NCI-H460 (cell line): ENCODE measurements at places on chromosomes 12 and 14. TPM values are rescaled to one million over a fixed set of nuclear protein-coding genes. Genes with fewer than 3 reads are reported as not detected.
A peak's percentile ranks its signal among the peaks of the same experiment; 100 is the strongest.

LIN7A gene
- total RNA-seq: 42.9 TPM in 2 replicates

- no peak for DNase-seq
Measured at GRCh38 chr12:96456265-96456974, 33.0 kb upstream of the CFAP54 start.

SYNDIG1L gene
- not detected in 2 replicates for total RNA-seq

- DNase-seq: peak; percentile 20
Measured at GRCh38 chr12:46944088-46944487, 118.3 kb upstream of the SLC38A4 start.

- DNase-seq: no peak
Measured at GRCh38 chr14:99698642-99699041, 14.5 kb downstream of the CYP46A1 start.

DNA sequence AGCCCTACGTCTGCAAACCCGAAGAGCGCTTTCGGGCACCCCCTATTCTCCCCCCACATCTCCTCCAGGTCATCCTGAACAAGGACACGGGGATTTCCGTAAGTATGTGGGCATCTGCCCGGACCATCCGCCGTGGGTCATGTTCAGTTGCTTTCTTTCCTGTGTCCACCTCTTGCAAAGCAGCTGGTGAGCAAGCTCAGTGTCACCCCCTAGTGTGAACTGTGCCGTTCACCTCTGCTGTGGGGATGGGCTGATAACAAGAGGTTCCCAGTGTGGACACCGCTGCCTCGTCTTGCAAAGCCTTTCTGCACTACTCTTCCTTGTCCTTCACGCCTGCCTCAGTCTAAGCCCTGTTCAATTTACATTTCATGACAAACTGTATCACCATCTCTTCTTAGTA lies 8.6 kb downstream of the PRKAB1 start:
- DNase-seq: no peak

DNA sequence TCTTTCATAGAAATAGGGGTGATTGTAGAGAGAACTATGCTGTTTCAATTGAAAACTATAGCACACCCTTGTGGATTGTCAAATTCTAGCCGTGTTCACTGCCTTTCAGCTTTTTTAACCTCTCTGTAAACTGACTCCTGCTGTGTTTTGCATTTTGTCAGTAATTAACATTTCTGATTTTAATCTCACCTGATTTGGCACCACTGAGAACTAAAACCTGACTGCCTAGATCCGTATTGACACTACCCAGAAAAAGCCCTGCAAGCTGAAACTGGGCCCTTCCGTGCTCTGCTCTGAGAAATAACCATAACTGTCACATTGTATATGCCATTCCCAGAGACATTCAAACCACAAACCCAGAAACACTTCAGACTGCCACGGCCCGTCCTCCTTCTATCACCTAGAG lies 26.6 kb upstream of the ETV6 start:
- DNase-seq: no peak

- no peak for DNase-seq
Measured at GRCh38 chr14:54355698-54356097, 41.1 kb upstream of the CDKN3 start.

GRCh38 chr14:51844081-51844881 lies 16.1 kb upstream of the GNG2 start:
- DNase-seq: no peak

GRCh38 chr12:47776471-47777143 lies 3.6 kb downstream of the SLC48A1 start:
- DNase-seq: no peak

GRCh38 chr12:13947276-13947946 lies 34.0 kb downstream of the GRIN2B start:
- no peak for DNase-seq

DHH gene
- 0.07 TPM in 1 of 2 replicates, not detected in the other for total RNA-seq

- DNase-seq: no peak
Measured at GRCh38 chr12:132200800-132201199, 56.5 kb downstream of the NOC4L start.

PAPLN gene
- 0.72 and 0.92 TPM in 2 replicates for total RNA-seq

- no peak for DNase-seq
Measured at GRCh38 chr12:26131936-26132335, 7.1 kb upstream of the BHLHE41 start.

ZBTB42 gene
- 3.1 and 3.5 TPM in 2 replicates for total RNA-seq

DNA sequence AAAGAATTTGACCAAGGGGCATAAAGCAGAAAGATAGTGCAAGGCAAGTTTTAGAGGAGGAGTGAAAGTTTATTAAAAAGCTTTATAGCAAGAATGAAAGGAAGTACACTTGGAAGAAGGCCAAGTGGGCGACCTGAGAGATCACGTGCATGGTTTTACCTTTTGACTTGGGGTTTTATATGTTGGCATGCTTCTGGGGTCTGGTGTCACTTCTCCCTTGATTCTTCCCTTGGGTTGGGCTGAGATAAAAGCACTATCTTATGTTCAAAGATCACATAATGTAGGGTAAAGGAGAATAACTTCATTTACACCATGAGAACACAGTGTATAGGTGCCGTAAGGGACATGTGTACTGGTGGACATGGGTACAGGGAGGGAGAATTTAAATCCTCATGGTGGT lies 17.7 kb upstream of the TMEM30B start:
- DNase-seq: no peak

DNA sequence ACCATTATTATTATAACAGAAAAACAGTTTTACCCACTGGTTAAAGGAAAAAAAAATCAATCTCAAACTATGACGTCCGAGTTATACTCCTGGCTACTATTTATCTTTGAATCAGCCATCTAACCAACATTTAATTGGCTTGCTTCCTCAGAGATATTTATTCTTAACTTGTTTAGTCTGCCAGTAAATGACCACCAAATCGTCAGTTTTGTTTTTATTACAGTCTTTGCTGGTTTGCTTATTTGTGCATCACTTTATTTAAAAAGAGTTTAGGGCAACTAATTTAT lies 71.2 kb downstream of the RASSF8 start:
- no peak for DNase-seq

DNA sequence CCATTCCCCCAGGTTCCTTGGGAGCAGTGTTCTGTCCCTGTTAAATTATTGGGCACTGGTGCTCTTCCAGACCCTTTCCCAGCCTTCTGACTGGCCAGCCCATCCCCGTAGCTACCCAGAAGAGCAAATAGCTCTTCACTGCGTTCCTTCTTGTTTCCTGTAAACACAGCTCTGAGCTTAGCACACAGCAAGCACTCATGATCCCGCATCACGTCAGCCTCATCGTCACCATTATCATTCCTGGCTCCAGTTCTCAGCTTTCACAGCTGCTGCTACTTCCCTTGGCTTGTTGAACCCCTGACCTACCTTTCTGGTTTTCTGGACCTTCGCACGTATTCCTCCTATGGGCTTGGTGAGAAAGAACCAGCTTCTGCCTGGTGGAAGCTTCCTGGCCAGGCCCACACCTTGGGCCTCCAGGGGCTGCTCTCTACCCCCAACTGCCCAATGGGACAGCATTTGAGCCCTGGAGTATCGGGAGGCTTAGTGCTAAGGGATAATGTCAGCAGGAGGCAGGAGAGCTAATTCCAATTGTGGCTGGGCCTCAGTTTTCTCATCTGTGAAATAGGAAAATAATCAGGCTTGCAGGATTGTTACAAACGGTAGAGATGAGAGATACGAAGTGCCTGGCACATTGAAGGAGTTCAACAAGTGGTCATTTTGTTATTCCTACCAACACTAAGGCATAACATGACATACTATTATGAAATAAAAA lies 22.6 kb upstream of the PAPOLA start:
- no peak for DNase-seq

DNA sequence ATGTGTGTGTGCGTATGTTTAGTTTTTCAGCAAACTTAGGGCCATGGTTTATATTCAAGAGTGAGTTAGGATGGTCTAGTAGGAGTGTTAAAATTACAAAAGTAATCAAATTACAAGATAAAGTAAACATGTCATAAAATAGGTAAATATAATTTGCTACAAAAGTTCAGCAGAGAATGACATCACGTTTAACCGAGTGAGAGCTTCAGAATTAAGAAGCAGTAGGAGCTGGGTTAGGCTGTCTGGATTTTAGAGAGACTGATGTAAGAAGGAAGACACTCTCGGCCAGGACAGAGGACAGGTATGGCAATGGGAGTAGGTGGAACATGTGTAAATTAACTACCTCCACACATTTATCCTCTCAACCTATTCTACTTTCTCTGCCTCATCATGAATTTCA lies 11.6 kb upstream of the MGST1 start:
- DNase-seq: no peak

GRCh38 chr14:92863286-92864080 lies 59.5 kb upstream of the CHGA start:
- DNase-seq: no peak

DNA sequence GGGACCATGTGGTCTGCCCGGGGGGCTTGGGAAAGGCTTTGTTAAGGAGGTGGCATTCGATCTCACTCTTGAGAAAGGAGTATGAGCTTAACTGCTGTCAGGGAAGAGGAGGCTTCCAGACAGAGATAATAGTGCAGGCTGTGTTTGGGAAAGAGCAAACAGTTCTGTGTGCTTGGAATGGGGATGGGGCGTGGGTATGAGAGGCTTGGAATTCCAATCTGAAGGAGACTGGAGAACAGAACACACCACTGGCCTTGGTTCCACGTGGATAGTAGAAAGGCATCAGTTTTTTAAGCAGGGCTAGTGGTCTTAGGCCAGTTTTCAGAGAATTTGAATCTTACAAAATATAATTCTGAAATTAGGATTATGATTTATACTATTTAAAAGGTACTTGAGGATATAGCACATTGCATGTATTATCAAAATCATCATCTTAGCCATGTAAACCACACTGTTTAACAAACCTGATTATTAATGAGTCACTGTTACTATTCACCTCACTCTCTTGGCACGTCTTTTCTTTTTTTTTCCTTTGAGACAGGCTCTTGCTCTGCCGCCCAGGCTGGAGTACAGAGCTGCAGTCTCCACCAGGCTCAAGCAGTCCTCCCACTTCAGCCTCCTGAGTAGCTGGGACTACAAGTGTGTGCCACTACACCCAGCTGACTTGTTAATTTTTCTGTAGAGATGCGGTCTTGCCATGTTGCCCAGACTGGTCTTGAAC lies 38.5 kb upstream of the KCNK13 start:
- DNase-seq: no peak

DNA sequence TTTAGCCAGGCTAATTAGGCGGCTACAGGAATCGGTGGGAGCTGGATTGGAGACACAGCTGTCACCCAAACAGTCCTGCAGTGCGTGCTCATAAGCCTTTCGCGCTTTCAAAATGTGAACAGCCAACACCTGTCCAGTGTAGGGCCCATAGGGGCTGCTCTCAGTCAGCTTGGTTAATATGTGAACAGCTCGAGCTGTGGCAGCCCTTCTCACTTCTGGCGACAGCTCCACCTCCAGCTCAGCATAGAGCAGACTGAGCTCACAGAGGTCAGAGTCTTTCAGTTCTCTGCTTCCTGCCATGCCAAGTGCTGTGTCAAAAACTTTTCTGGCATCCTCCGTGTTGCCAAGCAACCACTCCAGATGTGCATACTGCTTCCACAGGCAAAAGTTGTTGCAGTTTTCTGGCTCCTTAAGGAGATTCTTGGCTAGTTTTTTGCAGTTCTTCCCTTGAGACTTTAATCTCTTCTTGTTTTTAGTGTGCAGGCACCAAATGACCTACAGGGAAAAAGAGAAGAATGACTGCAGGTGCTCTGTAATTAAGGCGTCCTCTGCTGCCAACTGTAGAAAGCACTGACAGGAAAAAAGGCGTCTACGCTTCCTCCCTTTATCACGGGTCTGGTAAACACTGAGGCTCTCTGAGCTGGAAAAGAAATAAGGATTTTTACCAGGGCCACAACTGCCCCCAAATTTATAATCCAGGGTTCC lies 32.5 kb downstream of the PSMC1 start:
- no peak for DNase-seq

DNA sequence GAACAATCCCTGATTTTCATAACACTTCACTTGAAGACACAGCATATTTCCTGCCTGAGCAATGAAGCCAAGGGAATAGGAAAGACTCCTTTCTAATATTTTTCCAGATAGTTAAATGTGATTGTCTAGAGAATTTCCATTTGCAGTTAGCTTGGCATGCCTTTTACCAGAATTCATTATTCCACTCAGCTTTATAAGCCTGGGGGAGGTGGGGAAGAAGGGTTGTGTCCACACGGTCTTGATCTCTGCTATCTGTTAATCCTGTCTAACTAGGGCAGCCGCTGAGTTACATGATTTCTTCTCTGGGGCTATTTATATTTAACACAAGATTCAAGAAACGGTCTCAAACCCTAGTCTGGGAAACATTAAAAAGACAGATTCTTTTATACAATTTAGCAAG lies 146.6 kb upstream of the FSCB start:
- no peak for DNase-seq

GRCh38 chr12:52056801-52057637 lies 5.8 kb downstream of the NR4A1 start:
- no peak for DNase-seq

- DNase-seq: no peak
Measured at GRCh38 chr14:101824339-101824727, 62.8 kb downstream of the PPP2R5C start.

DNA sequence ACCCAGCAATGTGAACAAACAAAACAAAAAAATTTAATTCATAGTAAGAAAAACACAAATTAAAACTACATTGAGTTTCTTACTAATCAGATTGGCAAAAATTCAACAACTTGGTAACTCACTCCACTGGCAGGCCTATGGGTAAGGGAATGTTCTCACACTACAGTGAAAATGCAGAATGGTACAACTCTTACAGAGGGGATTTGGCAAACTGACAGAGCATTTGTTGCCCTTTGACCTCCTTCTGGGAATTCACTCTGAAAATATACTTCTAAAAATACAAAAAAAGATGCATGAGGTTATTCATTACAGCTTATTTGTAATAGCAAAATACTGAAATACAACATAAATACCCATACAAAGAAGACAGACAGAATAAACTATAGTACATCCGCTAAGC lies 32.8 kb downstream of the ABCD2 start:
- no peak for DNase-seq

- DNase-seq: peak; percentile 80
Measured at GRCh38 chr12:75623631-75624154, 112.3 kb upstream of the KRR1 start.

PIWIL1 gene
- 0.02 TPM in 1 of 2 replicates, not detected in the other for total RNA-seq

LDHB gene
- 1,086 and 1,158 TPM in 2 replicates for total RNA-seq
